ENCODE measurements at places on chromosomes 1 and 21. TPM values are rescaled to one million over a fixed set of nuclear protein-coding genes. Genes with fewer than 3 reads are reported as not detected.

DNA sequence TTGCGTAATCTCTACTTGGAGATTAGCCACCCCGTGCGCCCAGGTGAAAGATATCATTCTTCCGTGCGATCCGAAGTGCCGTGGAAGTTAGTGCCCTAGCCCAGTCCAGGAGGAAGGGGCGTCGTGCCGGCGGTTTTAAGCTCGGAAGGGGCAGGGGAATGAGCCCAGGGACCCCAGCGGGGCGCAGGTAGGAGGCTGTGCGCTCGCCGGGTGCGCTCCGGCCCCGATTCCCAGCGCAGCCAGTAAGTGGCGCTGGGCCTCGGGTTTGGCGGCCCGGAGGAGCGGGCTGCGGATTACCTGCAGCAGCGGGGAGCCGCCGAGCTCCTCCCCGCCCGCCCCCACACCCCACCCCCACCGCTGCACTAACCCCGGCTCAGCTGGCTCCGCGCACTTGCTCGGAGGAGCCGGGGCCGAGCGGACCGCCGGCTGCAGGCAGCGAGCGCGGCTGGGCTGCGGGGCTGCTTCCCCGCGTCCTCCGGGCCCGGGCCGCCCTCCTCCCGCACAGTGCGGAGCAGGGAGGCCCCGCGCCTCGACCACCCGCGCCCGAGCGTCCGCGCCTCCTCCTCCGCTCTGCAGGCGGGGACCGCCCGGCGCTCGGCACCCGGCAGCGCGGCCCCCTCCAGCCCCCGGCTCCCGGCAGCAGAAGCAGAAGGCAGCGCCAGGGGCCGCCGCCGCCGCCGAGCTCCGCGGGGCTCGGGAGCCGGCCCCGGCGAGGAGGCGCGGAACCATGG lies at the start of gene RYR2:
Gene RYR2 (plus strand): TSS at position 390 of the 731 bp plus-strand sequence. CDS start 338 bp downstream, at position 728.
- DNase-seq: no peak

The RAVER2 gene
- total RNA-seq: not detected

DNA sequence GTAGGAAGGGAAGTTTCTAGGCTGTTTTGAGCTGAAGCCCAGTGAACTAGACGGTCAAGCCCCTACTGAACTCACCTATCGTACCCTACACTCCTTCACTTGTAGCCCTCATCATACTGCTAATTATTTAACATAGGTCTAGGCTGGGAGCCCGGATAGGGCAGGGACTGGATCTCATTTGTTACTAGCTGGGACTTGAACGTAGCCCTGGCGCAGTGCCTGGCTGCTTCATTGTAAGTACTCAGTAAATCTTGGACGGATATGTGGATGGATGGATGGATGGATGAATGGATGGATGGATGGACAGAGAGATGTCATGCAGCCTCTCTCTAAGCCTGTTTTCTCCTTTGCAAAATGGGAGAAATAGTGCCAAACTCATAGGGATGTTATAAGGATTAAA lies 129.2 kb downstream of the EPHB2 start:
- no peak for DNase-seq

DNA sequence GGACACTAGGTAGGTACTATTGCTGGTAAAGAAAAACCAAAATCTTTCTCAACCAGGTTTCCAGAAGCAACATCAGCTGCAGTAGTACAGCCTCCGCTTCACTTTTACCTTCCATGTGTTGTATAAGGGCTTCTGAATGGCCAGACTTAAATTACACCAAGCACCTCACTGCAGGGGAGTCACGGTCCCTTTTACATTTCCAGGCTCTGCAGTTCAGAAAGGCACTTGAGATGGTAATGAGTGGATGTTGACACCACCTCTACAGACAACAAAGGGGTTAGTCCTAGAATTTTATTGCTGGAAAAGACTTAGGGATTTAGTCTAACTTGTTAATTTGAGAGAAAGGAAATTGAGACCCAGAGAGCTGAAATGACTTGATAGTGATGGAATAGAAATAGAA lies 12.0 kb upstream of the DUSP12 start:
- DNase-seq: no peak

The LTN1 gene
- 19.9 TPM for total RNA-seq

DNA sequence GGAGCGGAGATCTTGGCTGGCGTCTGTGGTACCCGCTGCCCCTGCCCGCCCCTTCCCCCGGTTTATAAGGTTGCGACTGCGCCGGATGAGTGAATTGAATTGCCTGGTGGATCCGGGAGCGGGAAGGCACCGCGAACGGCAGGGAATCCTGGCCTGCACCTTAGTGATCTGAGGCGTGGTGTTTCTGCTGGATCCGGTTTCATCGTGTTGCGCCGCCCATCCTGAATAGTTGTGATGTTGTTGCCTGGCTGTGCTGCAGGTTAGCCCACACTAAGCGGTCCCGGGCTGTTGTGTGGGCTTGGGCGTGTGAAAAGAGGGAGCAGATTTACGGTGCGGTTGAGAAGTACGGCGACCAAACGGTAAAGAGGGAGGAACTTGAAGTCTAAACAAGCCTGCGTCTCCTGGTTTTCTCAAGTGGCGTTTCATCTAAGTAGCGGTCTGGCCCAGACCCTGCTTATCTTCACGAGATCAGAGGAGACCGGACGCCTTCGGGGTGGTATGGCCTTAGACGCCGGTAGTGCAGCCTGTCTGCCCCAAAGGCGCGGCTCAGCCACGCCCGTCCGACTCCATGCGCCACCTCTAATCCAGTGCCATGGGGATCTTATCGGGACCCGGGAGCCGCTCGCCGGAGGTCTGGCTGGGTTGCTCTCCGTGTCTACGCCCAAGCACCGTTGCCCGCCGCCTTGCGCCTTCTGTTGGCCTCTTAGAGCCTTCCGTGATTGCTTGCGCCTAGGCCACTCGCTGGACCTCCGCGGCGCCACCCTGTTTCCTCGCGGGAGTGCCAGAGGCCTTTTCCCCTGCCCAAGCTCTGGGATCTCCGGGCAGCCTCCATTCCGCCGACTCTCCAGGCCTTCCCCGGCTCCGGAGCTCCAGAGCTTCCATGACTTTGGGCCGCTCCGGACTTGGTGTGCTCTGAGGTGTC lies 87.5 kb upstream of the RHOU start:
- DNase-seq: peak; percentile 17

DNA sequence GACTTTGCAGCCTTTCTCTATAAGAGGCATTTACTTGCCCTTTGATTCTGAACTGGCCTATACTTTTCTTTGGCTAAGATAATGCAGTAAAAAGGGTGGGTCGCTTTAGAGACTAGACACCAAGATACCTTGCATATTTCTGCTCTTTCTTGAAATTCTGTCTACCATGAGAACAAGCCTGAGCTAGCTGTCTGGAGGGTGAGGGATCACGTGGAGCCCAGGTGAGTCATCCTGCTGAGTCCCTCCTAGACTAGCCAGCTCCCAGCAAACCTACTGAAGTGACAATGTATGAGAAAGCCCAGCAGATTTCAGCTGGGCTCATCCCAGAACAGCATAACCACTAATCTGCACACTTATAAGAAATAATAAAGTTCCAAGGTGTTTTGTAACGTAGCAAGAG lies 408.0 kb upstream of the KAZN start:
- DNase-seq: no peak

GRCh38 chr1:2558420-2558819 lies 2.2 kb downstream of the TNFRSF14 start:
- no peak for DNase-seq

The VAV3 gene
- 1.8 TPM for total RNA-seq

The TNFRSF1B gene
- 0.26 TPM for total RNA-seq

Data from myocyte (in vitro differentiated cells).